ENCODE measurements at places on chromosomes 6 and 20.

GRCh38 chr6:38378801-38379200 lies 260.9 kb downstream of the BTBD9 start:
- DNase-seq = no peak

DNA sequence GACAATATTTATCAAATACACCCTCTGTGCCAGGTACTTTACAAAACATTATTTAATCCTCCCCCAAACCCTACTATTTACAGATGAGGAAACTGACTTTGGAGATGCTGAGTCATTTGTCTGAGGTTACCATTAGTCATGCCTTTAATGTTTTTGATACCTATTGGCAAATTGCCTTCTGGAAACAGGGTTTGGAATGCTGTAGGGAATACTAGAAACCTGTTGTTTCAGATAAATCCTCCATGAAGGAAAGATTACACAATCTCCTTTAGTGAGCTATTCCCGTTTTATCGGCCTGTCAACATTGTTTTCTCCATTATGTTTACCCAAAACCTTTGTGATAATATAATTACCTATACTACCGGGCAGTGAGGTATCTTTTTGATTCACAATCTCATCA lies 93.6 kb upstream of the ADGRF1 start:
- no peak for DNase-seq

GRCh38 chr6:146543211-146543939 lies at the start of gene RAB32:
Gene RAB32 (plus strand): TSS chr6:146543833. CDS start chr6:146543872, 39 bp downstream.
- DNase-seq = peak; percentile 46

DNA sequence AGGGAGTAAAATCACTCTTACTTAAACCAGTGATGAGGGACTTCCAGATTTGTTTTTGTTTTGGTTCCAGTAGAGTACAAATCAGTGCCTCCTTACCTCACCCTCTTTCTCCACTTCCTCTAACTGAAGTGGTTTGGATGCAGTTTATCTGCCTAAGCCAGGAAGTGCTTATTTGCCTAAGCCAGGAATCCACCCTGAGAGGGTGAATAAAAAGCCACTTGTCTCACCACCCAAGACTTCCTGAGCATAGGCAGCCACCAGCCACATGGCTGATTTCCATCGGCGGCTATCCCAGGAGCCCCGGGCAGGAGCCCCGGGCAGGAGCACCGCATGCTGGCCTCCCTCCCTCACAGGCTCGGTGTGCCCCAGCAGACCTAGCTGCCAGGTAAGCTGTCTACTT lies 12.0 kb downstream of the LRP11 start:
- DNase-seq = no peak

- no peak for DNase-seq
Observed at GRCh38 chr6:102571236-102571908, 1177.9 kb downstream of the GRIK2 start.

- DNase-seq = no peak
Observed at GRCh38 chr6:112153926-112154607, 66.7 kb downstream of the FAM229B start.

- peak; percentile 91 for DNase-seq
Observed at GRCh38 chr6:56955171-56956155, 556 bp downstream of the BEND6 start.

- DNase-seq = no peak
Observed at GRCh38 chr20:61434341-61434781, 182.3 kb downstream of the CDH4 start.

DNA sequence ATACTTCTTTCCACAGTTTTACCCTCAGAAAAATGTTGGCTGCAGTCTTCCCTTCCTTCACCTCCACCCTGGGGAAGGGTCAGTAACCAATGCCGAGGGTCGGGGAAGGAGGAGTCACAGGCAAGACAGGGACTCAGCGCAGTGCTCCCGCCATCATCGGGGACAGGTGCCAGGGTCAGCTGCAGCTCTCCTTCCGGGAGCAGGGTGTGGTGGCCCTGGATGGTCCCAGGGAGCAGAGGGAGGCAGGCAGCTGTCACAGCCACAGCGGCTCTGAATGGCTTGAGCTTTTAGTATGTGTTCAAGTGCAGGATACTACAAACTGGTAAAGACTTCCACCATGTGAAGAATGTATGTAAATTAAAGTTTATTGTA lies 26.0 kb upstream of the PI16 start:
- DNase-seq = no peak

DNA sequence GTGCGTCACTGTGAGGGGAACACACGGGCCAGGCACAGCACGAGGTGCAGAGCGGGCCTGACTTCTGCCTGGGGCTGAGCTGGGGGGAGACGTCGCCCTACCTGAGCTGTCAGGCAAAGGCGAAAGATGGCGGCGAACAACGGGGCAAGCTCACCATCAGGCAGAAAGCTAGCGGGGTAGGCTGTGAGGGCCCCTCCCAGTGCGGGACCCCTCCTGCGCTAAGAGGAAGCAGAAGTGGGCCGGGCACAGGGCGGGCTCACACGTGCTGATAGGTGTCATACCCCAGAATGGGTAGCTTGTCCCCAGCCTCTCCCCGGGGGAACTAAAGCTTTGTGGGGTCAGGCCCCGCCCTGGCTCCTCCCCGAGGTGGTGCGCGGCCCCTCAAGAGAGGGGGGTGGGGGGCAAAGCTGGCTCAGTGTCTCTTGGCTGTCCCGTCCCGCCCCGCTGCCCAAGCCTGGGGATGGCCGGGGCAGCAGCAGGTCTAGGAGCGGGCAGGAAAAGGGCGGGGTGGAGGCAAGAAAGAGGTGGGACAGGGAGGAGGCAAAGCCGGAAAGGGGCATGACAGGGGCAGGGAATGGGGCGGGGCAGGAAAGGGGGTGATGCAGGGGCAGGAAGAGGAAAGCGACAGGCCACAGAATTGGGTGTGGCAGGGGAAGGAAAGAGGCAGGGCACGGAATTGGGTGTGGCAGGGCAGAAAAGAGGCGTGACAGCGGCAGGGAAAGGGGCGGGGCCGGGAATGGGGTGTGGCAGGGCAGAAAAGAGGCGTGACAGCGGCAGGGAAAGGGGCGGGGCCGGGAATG lies 14.7 kb downstream of the UCKL1 start:
- no peak for DNase-seq

DNA sequence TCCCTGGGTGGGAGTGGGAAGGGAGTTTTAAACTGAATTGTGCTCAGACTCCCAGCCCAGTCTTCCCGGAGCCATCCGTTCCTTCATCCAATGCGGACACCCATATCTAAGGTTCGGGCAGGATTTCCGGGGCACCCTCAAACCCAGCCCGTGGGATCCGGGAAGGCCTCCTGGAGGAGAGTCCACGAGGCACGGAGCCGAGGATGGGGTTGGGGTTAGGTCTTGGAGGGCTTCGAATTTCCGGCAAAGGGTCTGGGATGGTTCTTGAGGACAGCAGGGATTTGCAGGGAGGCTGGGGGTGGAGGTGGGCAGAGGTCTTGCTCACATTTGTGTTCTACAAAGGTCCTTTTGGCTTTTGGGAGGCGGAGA lies 49.5 kb upstream of the SLC32A1 start:
- DNase-seq = no peak

- DNase-seq = no peak
Observed at GRCh38 chr6:112302142-112302705, 44.9 kb upstream of the RFPL4B start.

DNA sequence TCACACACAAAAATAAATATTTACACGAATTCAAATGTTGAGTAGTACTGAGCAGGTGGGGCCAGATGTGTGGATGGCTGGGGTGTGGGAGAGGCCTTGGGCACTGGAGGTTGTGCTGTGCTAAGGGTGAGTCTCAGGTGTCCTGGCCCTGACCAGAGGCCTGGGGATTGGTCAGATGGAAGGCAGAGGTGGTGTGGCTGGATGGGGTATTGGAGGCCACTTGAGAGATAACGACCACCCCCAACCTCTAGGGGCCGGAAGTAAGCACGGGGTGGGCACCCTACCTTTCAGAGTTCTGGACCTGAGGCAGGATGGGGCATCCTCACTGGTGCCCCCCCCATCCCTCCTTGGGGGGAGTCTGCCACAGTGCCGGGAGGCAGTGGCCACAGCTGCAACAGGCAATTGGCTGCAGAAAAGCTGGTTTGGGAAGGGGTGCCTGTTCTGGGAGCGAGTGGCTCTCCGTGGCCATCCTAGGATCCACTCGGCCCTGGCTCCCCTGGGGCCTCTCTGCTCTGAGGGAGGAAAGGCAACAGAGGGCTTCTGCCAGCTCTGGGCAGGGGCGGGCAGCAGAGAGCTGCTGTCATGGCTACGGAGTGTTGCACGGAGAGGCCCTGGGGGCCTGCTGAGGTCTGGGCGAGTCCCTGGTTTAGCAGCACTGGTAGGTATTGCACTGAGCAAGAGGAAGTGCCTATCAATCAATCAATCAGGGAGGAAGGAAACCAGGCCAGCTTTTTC lies 87.6 kb downstream of the ASXL1 start:
- no peak for DNase-seq

GRCh38 chr6:34284563-34285447 lies 36.0 kb upstream of the SMIM29 start:
- no peak for DNase-seq

Measured in D341Med (cell line).